ENCODE measurements at places on chromosomes 5 and 9. TPM values are rescaled to one million over a fixed set of nuclear protein-coding genes. Genes with fewer than 3 reads are reported as not detected.

Gene FOXD4L5
- total RNA-seq: not detected

Gene CAMK2A
- total RNA-seq: 18.3 TPM

Gene PTGES
- 2.9 TPM for total RNA-seq

Gene C5orf52
- not detected for total RNA-seq

Gene ZNF300
- 21.1 TPM for total RNA-seq

Gene PCDHGB3
- total RNA-seq: 0.87 TPM

DNA sequence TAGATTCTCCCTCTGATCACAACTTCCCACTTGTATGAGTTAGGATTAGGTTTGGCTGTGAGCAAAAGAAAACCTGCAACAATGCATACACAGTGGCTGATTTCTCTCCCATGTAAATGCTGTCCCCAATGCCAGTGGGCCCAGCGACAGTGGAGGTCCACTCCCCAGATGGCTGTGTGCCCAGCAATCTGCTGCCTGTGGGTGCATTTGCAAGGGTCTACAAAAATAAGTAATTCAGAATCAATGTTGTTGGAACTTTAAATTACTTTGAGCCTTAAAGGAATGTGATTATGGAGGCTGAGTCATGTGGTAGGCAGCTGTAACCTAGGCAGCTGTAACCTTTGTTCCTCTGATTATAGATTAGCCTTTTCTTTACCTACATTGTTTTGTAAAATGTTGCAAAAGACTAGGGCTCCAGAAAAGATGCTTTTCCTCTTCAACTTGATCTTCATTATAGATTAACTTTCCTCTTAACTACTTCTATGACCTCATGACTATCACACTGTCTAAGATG lies 14.2 kb upstream of the MXD3 start:
- no peaks in the 10 kb centered on the region for H3K27me3 ChIP-seq
- H3K27ac ChIP-seq: no peak overlapping the region
- peaks cover 39% of the 10 kb centered on the region for H3K36me3 ChIP-seq
- no peak overlapping the region for H3K4me3 ChIP-seq

DNA sequence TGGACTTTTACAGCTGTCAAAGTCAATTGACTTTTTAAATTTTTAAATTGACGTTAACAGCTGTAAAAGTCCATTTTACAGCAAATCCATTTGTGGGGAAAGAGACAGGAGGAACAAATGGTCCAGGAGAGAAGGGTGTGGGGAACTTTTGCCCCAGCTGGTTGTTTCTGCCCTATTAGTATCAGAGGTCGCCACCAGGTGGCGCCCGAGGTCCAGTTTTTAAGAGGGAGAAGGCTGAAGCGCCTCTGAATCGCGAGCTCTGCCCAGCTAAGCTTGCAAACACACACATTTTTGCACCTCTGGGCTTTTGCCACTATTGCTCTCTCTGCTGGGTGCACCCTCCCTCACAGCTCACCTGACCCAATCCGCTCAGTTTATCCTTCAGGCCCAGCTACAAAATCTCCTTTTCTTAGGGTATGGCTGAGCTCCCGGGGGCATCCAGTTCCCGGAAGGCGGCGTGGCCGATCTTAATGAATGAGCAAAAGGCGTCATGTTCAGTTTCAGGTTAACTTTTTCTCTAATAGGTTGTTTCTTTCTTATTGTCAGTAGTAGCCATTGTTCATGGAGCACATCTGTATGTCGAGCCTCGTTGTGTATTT lies 6.3 kb upstream of the TTLL11 start:
- H3K36me3 ChIP-seq: no peaks in the 10 kb centered on the region
- H3K27ac ChIP-seq: no peak overlapping the region

DNA sequence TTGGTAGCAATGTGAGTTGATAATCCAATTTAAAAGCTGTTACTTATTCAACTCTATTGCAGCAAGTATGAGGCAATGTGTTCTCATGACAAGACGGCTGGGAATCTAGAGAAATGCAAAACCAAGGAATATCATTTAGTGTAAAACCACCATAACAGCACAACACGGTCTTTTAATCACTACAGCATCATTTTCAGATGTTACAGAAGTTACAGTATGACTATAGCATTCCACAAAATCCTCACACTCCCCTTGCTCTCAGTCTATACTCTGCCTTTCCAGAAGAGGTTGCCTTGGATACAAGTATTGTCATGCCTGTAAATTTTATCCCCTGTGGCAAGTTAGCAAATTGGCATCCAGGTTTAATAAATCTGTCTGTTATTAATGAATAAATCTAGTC lies 28.6 kb upstream of the TAS2R1 start:
- no peaks in the 10 kb centered on the region for H3K27me3 ChIP-seq
- H3K27ac ChIP-seq: no peak overlapping the region
- no peak overlapping the region for H3K4me3 ChIP-seq
- no peaks in the 10 kb centered on the region for H3K36me3 ChIP-seq
- DNase-seq: no peak

GRCh38 chr5:105409695-105410094 lies 1847.1 kb upstream of the NUDT12 start:
- H3K27ac ChIP-seq: no peak overlapping the region
- H3K36me3 ChIP-seq: no peaks in the 10 kb centered on the region
- no peak overlapping the region for H3K4me3 ChIP-seq
- H3K4me1 ChIP-seq: no peaks in the 10 kb centered on the region
- DNase-seq: no peak
- no peaks in the 10 kb centered on the region for H3K27me3 ChIP-seq

DNA sequence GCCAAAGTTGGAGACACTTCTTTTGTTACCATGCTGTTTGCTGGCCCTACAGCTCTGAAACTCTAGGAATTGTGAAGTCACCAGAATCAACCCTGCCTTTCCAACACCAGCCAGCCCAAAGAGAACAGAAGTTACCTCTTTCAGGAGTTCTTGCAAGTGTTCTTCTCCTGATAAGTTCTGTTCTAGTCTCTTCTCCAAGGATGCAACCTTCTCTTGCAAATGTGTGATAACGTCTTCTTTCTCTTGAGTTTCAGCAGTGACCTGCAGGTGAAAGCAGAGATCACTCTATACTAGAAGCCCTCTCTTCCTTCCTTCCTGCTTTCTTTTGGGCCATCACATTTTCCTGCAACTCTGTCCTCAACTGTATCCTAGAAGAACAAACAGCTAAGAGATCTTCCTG lies 29.1 kb downstream of the GOLGA1 start:
- DNase-seq: no peak
- H3K36me3 ChIP-seq: peaks cover 24% of the 10 kb centered on the region
- H3K27me3 ChIP-seq: no peaks in the 10 kb centered on the region
- peaks cover 6% of the 10 kb centered on the region for H3K4me1 ChIP-seq
- no peak overlapping the region for H3K4me3 ChIP-seq

- no peaks in the 10 kb centered on the region for H3K36me3 ChIP-seq
- no peaks in the 10 kb centered on the region for H3K27me3 ChIP-seq
- no peak overlapping the region for H3K27ac ChIP-seq
These were observed 9.1 kb upstream of the AK3 start for GRCh38 chr9:4750023-4750673.

DNA sequence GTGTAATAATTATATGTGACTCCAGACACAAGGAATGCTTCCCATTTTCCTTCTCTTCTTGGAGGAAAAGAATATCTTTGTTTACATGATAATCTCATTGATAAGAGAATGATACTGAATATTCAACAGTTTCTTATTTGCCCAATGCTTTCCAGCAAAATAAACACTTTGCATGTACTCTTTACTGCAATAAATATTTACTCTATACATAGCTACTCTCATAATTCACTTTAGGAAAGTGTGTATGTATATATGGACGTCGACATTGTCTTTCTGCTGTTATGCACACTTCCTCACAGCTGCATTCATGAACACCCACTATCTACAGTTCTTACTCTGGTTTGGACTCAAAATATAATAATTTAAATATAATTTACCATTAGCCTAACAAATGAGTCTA lies 617.4 kb upstream of the CDH10 start:
- H3K4me3 ChIP-seq: no peak overlapping the region
- DNase-seq: no peak
- no peaks in the 10 kb centered on the region for H3K36me3 ChIP-seq
- no peaks in the 10 kb centered on the region for H3K4me1 ChIP-seq

DNA sequence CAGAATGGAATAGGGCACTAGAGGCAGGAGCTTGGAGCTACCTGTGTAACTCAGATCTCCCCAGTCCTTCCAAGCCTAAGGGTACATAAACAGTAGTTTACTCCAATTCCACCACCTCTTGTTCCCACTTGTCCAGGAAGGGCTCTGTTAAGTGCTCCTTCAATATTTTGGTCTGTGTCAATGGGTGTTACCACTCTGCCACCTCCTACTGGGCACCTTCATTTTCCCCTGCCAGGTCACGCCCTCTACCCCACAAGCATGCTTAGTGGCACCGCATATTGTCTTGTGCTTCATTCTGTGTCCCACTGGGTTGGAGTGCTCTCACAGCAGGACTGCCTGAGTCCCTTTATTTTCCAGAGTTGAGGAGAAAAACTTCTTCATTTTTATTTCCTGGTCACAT lies 459.8 kb downstream of the ARHGEF28 start:
- no peaks in the 10 kb centered on the region for H3K36me3 ChIP-seq
- no peaks in the 10 kb centered on the region for H3K27me3 ChIP-seq
- no peak for DNase-seq
- H3K27ac ChIP-seq: no peak overlapping the region

DNA sequence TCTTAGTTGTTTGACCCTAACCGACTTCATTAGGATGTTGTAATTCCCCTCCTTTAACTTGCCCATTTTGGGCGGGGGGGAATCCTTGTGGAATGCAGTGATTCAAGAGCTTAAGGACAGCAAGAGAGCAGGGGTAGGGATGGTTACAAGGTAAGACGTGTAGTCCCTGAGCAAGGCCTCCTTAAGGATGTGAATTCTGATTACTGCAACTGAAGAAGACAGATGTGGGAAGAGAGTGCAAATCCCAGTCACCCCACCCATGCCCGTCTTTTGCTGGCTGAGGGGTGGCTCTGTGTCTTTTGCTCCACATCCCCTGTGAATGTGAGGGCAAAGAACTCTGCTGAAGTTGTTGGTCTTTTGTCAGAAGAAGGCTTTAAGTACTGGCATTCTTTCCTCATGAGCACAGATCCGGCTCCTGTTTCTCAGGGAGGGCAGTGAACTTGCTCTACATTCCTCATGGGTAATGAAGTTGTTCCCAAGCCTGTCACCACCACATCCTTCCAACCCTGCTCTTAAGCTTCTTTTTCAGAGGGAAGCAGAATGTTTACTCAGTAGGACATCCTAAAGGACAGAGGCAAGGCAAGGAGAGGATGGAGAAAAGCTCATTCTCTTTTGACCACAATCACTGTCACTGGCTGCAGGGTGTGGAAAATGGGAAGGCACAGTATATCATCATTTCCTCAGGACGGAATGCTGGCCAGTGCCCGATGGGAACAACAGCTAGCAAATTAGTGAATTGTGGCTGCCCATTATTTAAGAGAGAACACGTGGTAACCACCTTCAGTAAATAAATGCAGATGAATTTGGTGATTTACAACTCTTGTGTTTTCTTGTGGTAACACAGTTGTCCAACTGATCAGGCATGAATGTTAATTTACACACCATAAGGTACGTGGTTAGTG lies 61.5 kb downstream of the RAI14 start:
- no peak for DNase-seq
- H3K4me1 ChIP-seq: no peaks in the 10 kb centered on the region
- H3K4me3 ChIP-seq: no peak overlapping the region

- H3K36me3 ChIP-seq: peaks cover 59% of the 10 kb centered on the region
- no peak for DNase-seq
- no peak overlapping the region for H3K4me3 ChIP-seq
- peaks cover 6% of the 10 kb centered on the region for H3K27me3 ChIP-seq
- no peak overlapping the region for H3K27ac ChIP-seq
These were observed 2.6 kb downstream of the CCDC180 start for GRCh38 chr9:97310023-97310422.

DNA sequence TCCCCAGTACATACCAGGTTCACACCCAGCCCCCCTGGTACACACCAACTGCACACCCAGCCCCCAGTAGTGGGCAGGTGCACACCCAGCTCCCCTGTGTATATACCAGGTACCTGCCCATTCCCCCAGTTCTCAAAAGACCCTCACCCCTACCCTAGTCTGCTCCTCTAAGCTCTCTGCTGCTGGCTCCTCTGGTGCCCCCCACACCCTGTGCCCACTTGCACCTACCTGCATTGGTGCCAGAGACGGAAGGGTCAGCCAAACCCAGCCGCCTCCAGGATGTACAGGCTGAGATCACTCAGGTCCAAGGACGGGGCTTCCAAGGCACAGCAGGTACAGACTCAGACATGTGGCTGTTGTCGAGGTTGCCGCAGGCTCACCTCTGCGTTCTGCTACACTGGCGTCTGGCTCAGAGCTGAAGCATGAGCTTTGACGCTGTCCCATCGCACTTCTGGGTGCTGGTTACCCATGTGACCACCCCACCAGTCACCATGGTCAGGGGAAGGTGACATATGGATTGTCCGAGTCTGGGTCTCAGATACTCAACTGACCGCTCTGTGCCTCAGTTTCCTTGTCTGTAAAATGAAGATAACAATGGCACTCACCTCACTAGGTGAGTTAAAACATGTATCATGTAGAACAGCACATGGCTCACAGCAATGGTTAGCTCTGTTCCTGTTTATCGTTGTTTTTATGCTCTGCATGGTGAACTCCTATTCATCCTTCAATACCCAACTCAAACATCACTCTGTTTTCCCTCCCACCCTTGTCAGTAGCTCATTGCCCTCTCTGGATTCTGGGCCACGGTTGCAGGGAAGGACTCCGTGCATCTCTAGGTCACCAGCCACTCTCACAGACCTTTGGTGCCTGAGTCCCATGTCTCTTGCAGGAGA lies 45.3 kb upstream of the SUSD3 start:
- H3K27me3 ChIP-seq: no peaks in the 10 kb centered on the region
- no peaks in the 10 kb centered on the region for H3K36me3 ChIP-seq
- no peak overlapping the region for H3K27ac ChIP-seq
- no peaks in the 10 kb centered on the region for H3K4me1 ChIP-seq
- no peak for DNase-seq

DNA sequence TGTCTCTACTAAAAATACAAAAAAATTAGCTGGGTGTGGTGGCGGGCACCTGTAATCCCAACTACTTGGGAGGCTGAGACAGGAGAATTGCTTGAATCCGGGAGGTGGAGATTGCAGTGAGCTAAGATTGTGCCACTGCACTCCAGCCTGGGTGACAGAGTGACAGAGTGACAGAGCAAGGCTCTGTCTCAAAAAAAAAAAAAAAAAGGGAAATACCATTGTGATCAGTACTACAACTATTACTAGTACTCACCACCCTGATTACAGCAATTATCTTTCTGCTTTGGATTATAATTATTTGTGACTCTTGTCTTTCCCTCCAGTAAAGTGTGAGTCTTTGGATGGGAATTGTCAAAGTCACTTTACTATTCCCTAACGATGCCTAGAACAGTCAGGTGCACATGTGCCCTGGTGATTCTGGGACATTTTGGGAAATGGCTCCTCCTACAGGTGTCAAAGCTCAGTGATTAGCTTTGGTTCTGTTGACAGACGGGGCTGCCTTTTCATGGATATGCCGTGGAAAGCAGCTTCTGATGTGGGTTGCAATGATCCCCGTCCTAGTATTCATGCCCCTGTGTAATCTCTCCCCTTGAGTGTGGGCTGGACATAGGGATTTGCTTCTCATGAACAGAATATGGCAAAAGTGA lies 31.8 kb upstream of the FRRS1L start:
- no peak overlapping the region for H3K4me3 ChIP-seq
- H3K36me3 ChIP-seq: no peaks in the 10 kb centered on the region
- H3K4me1 ChIP-seq: no peaks in the 10 kb centered on the region
- no peak overlapping the region for H3K27ac ChIP-seq

Data from stomach (tissue), 19 donors.